Effector CD8-positive, alpha-beta T cell (primary cell): ENCODE measurements at places on chromosomes 2 and 18.

DNA sequence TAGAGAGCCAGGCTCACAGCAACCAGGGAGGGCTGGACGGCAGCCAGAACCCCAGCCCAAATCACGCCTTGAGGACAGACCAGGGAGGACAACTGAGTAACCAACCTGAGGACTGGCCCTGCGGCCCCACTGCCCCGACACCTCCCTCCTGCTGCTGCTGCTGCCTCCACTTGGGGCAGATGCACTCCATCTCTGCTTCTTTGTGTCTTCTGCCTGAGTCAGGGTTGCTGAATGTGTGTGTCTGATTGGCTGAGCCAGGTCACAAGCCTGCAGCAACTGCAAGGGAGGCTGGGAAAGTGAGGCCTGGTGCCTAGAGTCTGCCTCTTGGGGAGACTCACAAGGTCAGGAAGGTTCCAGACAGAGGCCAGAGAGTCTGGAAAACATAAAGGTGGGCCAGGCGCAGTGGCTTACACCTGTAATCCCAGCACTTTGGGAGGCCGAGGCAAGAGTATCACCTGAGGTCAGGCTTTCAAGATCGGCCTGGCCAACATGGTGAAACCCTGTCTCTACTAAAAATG lies 83.4 kb downstream of the ZFP36L2 start:
- no peak for DNase-seq

DNA sequence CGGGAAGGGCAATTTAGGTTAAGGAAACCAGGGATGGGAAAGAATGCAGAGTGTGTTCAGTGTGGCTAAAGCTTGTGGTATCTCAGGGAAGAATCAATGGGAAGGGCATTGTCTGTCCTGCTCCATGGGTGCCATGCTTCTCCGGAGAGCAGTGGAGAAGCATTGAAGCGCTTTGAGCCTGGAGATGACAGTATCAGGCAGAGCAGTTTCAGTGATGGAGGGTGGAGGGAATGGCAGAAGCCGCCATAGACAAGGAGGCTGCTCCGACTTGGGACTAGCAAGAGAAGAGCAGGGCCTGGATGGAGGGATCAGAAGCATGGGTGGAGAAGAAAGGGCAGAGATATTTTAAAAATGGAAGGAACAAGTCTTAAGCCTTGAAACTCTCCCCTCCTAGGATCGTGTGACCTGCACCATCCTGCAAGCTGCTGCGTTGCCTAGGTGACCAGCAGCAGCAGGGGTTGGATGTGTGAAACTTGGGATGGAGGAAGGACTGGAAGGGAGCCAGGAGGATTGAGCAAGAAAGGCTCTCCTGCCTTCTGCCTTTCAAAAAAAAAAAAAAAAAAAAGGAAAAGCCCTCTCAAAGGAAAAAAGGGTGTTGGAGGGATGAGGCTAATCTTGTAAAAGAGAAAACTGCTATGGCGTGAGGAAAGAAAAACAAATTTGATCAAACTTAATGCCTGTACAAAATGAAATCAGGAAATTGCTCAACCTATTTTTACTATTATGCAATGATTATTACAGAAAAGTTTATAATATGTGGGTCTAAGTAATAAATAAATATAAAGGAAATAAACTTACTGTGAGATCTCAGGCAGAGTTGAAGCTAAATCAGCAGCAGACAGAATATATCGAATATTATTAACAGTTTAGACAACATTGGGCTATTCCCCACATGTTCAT lies 493.8 kb upstream of the NRP2 start:
- no peak for DNase-seq

GRCh38 chr2:160630801-160631590 lies 137.4 kb upstream of the RBMS1 start:
- DNase-seq = no peak

- no peak for DNase-seq
Measured at GRCh38 chr2:142040556-142040955, 90.3 kb downstream of the LRP1B start.

DNA sequence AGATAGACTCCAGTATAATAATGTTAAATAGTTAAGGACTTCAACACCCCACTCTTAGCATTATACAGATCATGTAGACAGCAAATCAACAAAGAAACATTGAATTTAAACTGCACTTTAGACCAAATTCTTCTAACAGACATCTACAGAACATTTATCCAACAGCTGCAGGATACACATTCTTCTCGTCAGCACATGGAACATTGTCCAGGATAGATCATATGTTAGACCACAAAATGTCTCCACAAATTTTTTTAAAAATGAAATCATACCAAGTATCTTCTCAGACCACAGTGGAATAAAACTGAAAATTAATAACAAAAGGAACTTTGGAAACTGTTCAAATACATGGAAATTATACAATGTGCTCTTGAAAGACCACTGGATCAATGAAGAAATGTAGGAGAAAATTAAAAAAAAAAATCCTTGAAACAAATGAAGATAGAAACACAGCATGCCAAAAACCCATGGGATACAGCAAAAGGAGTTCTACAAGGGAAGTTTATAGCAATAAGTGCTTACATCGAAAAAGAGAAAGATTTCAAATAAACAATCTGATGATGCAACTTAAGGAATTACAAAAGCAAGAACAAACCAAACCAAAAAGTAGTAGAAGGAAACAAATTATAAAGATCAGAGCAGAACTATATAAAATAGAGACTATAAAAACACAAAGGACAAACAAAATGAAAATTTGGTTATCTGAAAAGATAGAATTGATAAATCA lies 12.3 kb upstream of the SPP2 start:
- no peak for DNase-seq

DNA sequence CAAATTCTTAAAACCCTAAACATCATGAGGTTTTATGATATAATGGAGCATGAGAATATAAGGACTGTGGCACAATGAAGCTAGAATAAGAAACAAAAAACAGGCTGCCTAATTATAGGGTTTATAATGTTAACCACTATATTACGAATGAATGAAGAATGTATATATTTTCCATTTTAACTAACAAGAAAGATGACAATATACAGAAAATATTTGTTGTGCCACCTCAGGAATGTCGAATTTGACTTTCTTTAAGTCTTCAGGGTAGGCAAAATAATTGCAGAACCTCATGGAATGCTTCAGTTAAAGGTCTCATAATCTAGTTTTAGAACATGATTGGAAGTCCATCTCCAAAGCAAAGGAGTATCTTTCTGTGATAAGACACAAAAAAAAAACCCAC lies 282.9 kb upstream of the SLC8A1 start:
- DNase-seq = no peak

- DNase-seq = no peak
Measured at GRCh38 chr2:8289111-8289510, 392.7 kb upstream of the ID2 start.

- DNase-seq = no peak
Measured at GRCh38 chr2:84285056-84285747, 173.9 kb downstream of the SUCLG1 start.

- no peak for DNase-seq
Measured at GRCh38 chr2:214782671-214783070, 26.8 kb downstream of the BARD1 start.

DNA sequence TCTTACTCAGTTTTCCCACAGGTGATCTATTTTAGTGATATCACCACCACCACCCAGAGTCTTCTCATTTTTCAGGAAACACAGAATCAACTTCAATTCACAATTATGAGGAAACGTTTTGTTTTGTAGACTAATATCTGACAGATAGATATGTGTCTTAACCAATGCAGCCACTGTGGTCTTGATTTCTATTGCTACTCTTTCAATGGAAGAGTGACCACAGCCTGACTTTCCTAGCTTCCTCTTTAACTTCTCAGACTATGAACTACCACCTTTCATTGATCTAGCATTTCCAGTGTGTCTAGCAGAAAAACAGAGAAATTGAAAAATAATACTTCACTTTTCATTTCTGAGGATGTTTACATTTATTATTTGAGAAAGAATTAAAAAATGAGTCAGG lies 20.5 kb downstream of the ADAM17 start:
- DNase-seq = no peak

- DNase-seq = no peak
Measured at GRCh38 chr18:71431689-71432088, 1112.5 kb downstream of the CBLN2 start.

- DNase-seq = no peak
Measured at GRCh38 chr2:108396845-108397244, 19.1 kb downstream of the SULT1C4 start.

DNA sequence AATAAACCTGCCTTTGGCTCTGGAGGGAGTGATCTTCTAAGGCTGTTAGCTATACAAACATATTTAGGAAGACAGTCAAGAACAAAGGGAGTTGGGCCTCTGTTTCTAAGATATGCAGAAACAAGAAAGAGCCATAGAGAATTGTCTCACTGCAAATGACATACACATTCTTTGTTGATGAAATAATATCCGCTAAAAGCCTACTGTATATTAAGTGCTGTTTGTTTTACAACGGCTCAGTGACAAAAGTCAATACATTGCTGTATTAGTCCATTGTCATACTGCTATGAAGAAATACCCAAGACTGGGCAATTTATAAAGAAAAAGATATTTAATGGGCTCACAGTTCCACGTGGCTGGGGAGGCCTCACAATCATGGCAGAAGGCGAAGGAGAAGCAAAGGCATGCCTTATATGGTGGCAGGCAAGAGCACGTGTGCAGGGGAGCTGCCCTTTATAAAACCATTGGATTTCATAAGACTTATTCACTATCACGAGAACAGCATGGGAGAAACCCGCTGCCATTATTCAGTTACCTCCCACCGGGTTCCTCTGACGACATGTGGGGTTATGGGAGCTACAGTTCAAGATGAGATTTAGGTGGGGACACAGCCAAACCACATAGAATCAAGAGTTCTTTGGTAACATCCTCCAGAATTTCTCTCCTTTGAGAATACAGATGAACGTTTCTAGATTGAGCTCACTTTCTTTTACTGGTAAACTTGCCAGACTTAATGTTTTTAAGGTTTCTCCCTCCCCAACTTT lies 157.8 kb downstream of the PIK3C3 start:
- DNase-seq = no peak

DNA sequence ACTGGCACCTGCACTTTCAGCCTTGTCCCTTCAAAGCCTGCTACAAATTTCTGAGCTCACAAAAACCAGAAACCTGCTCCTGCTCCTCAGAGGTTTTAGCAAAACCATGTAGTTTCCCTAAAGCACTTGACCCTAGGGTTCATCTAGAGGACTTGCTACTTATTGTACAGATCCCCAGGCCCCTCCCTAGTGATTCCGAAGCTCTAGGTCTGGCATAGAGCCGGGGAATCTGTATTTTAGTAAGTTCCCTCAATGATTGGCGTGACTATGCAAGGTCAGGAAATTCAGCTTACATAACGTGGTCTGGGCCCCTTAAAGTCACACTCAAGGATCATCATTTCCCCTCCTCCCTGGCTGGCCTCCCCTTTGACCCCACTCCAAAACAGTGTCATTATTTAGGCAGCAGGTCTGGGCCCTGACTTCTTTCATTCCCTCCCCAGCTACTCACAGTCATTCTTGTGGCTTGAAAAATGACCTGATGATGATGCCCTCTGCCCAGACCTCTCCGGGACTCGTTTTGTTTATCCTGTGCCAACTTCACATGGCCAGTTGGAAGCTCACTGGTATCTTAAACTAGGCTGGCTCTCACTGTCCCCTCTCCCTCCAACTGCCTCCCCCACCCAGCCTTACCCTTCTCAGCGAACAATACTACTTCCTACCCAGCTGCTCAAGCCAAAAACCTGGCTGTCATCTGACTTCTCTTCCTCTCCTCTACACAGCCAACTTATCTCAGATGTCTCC lies 36.0 kb downstream of the WDFY1 start:
- DNase-seq = no peak

DNA sequence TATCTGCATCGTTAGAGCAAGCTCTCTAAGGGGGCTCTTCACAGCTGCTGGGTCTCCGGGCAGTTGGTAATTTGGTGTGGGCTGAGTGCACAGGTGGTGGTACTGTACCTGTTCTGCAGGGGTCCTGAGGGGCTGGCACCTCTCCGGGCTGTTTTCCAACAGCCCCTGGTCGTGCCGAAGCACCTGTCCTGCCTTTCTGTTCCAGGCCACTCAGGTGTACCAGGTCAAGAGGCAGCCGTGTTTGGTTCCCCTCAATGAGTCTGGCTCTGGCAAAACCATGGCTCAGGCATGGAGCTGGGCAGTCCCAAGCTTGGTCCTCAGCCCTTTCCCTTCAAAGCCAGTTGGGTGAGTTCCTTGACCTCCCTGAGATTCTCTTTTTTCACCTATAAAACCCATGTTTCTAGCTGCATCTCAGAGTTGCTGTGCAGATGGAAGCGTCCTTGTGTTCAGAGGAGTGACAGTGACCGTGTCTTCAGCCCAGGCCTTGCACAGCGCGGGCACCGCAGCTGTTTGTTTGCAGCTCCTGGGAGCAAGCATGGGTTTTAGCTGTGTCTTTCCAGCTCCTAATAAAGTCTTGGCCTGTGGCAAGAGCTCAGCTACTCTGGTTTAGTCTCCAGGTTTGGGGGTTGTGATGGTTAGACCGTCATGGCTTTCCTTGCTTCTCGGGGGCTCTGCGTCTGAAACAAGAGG lies 110.9 kb downstream of the GLI2 start:
- DNase-seq = no peak

- no peak for DNase-seq
Measured at GRCh38 chr2:85601771-85602475, 575 bp downstream of the TMEM150A start.

DNA sequence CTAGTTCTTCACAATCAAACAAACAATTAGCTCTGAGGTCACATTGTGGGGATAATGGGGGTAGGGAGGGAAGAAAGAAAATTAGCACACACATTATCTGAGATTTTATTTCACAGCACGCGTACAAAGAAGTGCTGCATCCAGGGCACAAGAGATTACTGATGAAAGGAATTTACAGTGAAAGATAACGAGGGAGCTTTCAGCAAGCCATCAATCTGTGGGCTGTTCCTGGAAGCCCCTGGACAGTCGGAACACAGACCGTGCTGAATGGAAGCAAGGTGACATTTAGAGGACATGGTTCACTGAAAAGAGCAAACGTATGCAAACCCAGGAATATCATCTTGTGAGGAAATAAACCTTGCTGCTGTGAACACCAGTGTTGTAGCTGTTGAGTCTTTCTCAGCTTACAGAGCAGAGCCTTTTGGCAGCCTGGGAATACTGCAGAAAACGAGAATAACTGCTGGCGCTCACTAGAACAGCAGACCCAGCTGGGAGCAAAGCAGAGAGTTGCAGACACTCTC lies 63.2 kb downstream of the SCG2 start:
- DNase-seq = no peak

GRCh38 chr2:173962583-173963110 lies 2.5 kb downstream of the SP3 start:
- no peak for DNase-seq

DNA sequence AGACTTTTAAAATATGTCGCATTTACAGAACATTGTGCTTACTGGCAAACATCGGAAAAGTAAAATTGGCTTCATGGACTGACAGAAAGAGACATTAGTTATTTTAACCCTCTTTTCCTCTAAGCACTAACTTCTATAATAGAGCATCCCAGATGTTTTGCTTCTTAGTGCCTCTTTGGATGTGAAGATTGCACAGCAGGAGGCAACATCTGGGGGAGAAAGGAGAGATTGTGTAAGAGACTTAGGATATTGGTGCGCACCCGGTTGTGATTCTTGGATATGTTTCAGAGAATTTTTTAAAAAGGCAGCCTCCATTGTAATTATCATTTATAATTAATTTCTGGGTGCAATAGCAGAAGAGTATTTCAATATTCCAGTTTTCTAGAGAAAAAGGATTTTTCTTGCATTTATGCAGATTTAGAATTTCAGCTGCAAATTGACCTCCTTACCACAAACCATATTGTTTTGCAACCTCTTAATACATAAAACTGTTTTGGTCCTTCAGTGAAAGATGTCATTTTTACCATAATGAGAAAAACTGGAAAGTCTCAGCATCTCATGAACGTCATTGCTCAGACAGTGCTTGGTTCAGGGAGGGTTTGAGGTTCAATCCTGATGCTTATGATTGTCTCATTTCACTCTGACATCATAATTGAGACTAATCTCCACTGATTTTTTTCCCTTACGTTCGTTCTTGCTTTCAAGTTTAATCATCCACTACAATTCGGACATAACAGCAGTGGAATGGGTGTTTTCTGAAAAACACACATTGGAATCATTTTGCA lies 404.3 kb downstream of the ZNF521 start:
- DNase-seq = no peak
